ENCODE measurements at places on chromosomes 13 and 19.

GRCh38 chr13:47277774-47278173 is 380.9 kb upstream of the HTR2A start:
- no peak for DNase-seq

GRCh38 chr13:36668316-36668715 is 5.5 kb upstream of the SERTM1 start:
- DNase-seq: no peak

DNA sequence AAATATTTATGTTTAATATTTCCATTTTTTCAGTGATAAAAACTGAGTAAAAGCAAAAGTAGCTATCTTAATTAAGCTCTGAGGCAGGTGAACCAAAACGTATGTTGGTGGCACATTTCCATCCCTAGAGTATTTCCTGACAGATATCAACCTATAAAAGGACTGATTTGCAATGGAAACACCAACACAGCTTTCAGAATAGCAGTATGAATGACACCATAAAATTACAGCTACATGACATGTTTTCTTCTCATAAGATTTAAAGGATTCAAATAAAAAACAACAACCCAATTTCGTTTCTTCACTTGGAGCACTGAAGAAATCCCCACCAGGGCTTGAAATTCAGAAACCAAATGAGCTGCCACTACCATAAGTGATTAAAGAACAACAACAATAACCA is 194.4 kb downstream of the RFC3 start:
- DNase-seq: no peak

- no peak for DNase-seq
These were observed 73.6 kb downstream of the KDM4B start for GRCh38 chr19:5042556-5042955.

DNA sequence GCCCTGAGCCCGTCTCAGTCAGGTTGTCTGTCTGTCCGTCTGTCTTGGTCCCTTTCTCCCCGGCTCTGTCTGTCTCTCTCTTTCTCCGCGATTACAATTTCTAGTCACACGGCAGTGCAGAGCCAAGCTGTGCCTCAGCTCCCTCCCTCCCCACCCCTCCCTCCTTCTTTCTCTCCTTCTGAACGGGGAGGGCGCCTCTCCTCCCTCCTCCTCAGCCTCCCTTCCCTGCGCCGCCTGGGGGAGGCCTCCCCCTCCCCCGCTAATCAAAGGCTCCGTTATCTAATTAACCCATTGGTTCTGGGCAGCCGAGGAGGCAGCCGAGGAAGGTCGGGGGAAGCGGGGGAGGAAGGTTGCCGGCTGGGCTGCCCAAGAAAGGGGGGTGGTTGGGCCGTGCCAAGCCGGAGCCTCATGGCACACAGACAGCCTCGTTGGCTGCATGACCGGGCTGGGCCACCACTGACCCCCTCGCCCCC is 16.5 kb downstream of the LRRC4B start:
- no peak for DNase-seq

DNA sequence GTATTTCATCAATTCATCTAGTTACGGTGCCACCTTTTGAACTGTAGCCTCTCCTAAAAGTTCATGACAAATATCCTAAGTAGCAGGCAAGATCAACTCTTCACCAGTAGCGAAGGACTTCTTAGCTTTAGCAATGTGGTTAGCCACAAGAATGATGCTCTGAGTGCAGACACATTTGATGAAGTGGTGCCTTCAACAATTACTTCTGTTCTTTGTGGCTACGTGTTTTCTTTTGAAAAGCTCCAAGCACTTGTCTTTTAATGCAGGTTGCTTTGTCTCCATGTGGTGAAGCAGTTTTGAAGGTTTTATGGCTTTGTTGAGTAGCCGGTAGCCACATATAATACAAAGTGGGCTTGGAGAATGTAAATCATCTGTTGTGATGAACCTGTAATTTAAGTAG is 194.7 kb downstream of the B3GLCT start:
- no peak for DNase-seq

DNA sequence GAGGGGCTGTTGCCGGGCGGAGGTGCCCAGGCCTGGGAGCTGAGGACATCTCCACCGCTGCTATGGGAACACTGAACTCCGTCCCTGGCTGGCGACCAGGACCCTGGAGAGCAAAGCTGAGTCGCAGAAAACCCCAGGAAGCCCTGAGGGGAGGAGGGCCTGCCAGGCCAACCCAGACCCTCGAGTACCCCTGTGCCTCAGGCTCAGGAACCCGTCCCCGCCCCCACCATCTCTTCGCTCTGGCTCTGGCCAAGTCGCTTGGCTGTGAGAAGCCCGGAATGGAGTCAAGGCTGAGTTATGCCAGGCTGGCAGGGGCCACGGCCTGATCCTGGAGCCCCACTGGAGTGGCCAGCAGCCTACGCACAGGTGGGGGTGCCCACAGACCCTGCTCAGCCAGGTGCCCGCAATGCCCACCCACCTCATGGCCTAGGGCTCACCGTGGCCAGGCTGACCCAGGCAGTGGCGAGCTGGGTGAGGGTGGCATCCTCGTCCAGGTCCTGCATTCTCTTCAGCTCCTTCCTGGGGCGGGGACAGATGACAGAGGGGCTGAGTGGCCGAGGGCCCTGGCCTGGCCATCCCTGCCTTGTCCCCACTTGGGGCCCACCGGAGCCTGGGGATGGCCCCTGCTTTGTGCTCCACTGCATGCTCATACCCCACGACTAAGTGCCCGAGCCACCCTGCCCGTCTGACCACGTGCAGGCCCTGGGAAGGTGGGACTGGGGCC is 8.5 kb upstream of the CERS1 start:
- DNase-seq: no peak

- no peak for DNase-seq
These were observed 17.4 kb upstream of the SDHAF1 start for GRCh38 chr19:35977446-35978222.

DNA sequence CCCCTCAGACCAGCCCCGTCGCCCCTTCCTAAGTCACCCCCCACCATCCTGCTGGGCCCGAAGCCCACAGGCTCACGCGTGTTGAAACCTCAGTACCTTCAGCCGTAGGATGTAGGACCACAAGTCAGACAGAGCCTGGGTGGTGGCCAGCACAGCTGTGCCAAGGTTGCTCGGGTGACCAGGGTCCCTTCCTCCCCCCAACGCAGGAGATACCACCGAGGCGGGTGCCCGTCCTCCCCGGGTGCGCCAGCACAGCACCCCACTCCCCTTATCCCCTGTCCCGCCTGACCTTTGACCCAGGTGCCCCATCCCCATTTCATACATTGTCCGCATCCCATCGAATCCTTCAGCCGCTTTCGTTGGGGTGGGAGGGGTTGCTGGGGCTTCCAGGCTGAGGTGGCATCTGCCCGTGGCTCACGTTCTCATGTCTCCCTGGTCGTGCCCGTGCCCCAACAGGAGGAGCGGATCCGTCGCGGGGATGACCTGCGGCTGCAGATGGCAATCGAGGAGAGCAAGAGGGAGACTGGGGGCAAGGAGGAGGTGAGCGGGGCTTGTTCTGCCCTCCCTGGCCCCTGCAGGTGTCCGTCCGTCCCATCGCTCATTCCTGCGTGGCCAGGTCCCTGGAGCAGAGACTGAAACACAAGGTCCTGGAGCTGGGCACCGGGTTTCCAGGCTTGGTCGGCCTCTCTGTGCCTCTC is 14.5 kb downstream of the EPN1 start:
- no peak for DNase-seq

GRCh38 chr13:27398360-27398759 is 26.1 kb upstream of the GTF3A start:
- DNase-seq: no peak

DNA sequence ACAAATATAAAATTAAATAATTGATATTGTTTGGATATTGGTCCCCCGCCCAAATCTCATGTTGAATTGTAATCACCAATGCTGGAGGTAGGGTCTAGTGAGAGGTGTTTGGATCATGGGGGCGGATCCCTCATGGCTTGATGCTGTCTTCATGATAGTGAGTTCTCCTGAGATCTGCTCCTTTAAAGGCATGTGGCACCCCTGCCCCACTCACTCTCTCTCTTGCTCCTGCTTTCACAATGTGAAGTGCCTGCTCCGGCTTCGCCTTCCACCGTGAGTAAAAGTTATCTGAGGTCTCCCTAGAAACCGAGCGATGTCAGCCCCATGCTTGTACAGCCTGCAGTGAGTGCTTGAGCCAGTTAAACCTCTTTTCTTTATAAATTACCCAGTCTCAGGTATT is 248.2 kb downstream of the PCDH9 start:
- no peak for DNase-seq

DNA sequence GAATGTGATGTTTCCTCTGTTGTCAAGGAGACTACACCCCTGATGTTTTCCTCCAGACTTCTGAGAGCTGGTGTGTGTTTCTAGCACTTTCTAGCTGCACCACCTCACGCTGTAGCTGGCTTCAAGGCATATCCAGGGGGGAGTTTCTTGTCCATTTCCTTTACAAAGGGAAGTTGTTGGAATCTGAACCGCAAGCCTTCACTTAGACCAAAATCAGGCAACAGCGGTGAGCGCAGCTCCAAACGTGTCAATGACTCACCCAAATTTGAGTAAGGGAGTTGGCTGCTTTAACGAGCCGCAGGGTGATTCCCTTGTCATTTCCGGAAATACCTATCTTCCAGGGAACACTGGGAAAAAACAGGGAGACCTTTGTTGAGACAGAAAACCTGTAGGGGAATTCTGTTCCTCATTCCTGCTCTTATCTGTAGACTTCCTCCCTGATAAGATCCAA is 2.5 kb downstream of the LDLR start:
- DNase-seq: no peak

DNA sequence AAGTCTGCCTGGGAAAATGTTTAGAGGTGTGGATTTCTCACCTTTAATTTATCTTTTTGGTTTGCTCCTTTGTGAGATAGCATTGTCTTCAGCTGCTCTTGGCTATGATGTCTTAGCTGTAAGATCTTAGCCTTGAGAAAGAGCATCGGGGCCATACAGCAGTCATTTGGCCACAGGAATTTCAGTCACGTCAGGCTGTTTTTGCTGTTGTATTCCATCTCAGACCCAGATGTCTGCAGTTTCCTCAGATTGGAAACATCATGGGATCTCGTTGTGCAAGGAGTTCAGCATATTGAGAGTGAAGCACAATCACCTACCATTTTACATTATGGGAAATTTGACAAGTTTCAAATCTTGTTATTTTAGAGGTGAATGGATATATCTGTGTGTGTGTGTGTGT is 89.3 kb upstream of the C1QTNF9B start:
- DNase-seq: no peak

GRCh38 chr19:1294688-1295087 is 9.0 kb downstream of the EFNA2 start:
- no peak for DNase-seq

DNA sequence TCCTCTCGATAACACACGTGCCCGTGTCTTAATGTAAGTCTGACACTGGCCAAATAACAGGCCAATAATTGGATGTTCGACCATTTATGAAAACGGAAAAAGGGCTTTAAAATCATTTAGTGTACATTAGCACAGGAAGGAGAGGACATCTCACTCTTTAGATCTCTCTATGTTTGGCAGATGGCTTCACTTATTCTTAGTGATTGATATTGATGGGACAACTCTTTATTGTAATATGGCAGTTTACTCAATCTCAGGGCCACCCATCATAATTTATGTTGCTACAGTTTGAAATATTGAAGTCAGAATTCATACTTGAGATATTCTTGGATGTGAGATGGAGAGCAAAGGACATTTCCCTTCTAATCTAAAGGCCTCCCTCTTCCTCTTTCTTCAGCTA is 430.7 kb upstream of the ARGLU1 start:
- DNase-seq: no peak

DNA sequence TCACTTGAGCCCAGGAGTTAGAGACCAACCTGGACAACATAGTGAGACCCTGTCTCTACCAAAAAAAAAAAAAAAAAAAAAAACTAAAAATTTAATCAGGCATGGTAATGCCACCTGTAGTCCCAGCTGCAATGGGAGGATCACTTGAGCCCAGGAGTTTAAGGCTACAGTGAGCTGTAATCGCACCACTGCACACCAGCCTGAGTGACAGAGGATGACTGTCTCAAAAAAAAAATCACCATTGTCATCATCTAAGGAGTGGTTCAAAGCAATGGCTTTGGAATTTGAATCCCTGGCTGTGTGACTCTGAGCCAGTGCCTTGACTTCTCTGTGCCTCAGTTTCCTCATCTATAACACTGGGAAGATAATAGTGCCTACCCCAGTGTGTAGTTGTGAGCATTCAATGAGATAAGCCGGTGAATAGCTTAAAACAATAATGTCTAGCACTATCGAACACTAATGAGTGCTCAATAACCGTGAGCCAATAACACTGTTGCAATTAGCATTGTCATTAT is 11.5 kb downstream of the IGSF23 start:
- no peak for DNase-seq

GRCh38 chr19:13952931-13953531 is 722 bp downstream of the DCAF15 start:
- DNase-seq: no peak

DNA sequence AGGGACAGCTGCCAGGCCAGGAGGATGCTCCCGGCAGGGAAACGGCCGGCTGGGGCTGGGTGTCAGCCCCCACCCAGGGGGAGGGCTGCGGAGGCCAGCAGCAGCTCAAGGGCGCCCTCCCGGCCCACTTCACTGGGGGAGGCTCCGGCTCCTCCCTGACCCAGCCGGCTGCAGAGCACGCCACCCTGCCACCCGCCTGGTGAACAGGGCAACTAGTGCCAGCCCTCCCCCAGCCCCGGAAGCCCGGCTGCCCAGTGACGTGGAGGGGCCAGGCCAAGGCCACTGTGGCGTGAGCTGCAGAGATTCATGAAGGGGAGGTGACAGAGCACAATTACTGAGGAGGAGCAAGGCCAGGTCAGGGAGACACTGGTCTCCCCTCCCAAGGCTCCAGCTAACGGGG is 14.7 kb downstream of the REXO1 start:
- no peak for DNase-seq

DNA sequence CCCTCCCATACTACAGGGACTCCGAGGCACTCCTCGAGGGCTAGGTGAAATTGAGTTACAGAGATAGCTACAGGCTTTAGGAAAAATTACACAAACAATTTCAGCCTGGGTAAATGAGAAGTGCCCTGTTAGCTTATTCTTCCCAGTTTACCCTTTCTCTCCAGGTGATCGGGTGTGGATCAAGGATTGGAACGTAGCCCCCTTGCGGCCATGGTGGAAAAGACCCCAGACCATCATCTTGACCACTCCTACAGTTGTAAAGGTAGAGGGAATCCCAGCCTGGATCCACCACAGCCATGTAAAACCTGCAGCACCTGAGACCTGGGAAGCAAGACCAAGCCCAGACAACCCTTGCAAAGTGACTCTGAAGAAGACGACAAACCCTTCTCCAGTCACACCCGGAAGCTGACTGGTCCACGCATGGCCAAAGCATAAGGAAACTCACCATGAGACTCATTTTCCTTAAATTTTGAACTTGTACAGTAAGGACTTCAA is 600.6 kb downstream of the UQCRFS1 start:
- DNase-seq: no peak

Data from smooth muscle cell of the brain vasculature (primary cell).